ENCODE measurements at places on chromosomes 1 and 21. TPM values are rescaled to one million over a fixed set of nuclear protein-coding genes. Genes with fewer than 3 reads are reported as not detected.

- no peaks in the 10 kb centered on the region for H3K27me3 ChIP-seq
- no peak overlapping the region for H3K27ac ChIP-seq
- H3K4me1 ChIP-seq: peaks cover 9% of the 10 kb centered on the region
- no peaks in the 10 kb centered on the region for H3K36me3 ChIP-seq
- H3K4me3 ChIP-seq: no peak overlapping the region
Observed at GRCh38 chr21:39105341-39105765, 77.9 kb downstream of the PSMG1 start.

DNA sequence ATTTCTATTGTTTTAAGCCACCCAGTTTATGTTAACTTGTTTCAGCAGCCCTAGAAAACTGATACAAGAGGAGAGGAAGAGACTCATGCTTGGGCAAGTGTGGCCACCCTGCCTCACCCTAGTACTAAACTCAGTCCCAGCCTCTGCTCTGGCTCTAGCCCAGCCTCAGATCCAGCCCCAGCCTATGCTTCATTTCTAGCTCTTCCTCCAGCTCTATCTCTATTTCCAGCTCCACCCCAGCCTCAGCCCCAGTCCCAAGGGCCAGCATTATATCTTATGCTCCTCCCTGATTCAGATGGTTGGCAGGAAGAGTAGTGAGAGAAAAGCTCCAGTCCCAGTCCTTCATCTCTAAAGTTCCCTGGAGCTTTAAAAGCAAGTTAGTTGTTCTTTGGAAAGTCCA lies 535.5 kb downstream of the PTPRC start:
- no peaks in the 10 kb centered on the region for H3K27me3 ChIP-seq
- H3K4me3 ChIP-seq: no peak overlapping the region
- DNase-seq: peak; percentile 11
- H3K36me3 ChIP-seq: no peaks in the 10 kb centered on the region
- no peak overlapping the region for H3K27ac ChIP-seq

LCE2C gene
- total RNA-seq: not detected

GRCh38 chr1:183546427-183546826 lies 43.8 kb downstream of the NCF2 start:
- no peaks in the 10 kb centered on the region for H3K4me1 ChIP-seq
- peaks cover 78% of the 10 kb centered on the region for H3K36me3 ChIP-seq
- no peak for DNase-seq
- H3K4me3 ChIP-seq: no peak overlapping the region
- no peak overlapping the region for H3K27ac ChIP-seq
- H3K27me3 ChIP-seq: no peaks in the 10 kb centered on the region

NR1I3 gene
- total RNA-seq: 0.33 TPM

- no peaks in the 10 kb centered on the region for H3K4me1 ChIP-seq
- no peak for DNase-seq
- no peaks in the 10 kb centered on the region for H3K36me3 ChIP-seq
- no peak overlapping the region for H3K27ac ChIP-seq
Observed at GRCh38 chr1:99663501-99663900, 17.6 kb downstream of the PALMD start.

GRCh38 chr1:228151180-228151925 lies 1.6 kb downstream of the GJC2 start:
- no peak overlapping the region for H3K27ac ChIP-seq
- no peak for DNase-seq
- H3K36me3 ChIP-seq: no peaks in the 10 kb centered on the region

- peak; percentile 78 for DNase-seq
- H3K27me3 ChIP-seq: peaks cover 5% of the 10 kb centered on the region
- no peak overlapping the region for H3K4me3 ChIP-seq
- H3K36me3 ChIP-seq: no peaks in the 10 kb centered on the region
- no peak overlapping the region for H3K27ac ChIP-seq
- H3K4me1 ChIP-seq: no peaks in the 10 kb centered on the region
Observed at GRCh38 chr1:229094476-229095311, 176.2 kb upstream of the RAB4A start.

CDK18 gene
- 42.0 TPM for total RNA-seq

Data from cardiac muscle cell (in vitro differentiated cells and primary cell).